Activated T-cell treated with anti-CD3 and anti-CD28 coated beads, Interleukin-2, amount 50 U/mL, for 4 hours (primary cell): ENCODE measurements at places on chromosomes 5 and 9. TPM values are rescaled to one million over a fixed set of nuclear protein-coding genes. Genes with fewer than 3 reads are reported as not detected.

Gene MAMDC4
- 11.0 TPM for total RNA-seq

DNA sequence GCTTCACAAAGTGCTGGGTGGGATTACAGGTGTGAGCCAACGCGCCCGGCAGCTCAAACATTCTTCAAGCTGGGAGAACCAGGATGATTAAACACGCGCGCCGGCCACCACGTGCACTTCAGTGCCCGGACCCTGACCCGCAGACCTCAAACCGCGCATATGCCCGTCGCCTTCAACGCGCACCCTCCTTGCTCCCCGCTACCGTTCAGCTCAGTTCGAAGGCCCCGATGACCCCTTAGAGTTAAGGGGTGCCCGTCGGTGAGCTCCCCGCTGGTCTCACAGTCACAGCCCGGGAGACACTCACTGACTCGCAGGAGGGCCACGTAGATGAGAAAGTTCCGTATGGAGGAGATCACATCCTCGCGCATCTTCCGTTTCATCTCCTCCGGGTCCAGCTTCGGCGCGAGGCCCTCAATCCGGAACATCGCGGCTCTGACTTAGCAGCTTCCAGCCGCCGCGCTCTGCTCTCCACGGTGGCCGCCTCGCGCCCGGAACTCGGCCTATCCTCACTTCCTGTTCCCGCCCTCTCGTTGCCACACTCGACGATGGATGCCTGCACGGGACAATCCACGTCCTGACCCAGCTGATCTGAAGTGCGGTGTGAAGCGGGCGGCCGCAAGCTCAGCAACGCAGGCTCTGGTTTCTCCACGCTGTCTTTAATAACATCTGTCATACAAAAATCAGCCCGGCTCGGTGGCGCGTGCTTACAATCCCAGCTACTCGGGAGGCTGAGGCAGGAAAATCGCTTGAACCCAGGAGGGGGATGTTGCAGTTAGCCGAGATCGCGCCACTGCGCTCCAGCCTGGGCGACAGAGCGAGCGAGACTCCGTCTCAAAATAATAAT, at the start of gene TOMM5:
Gene TOMM5 (minus strand): TSS at position 490 of the 844 bp plus-strand sequence. CDS start 65 bp downstream, at position 425.
- DNase-seq, result peak; percentile 85

- no peak for DNase-seq
These were observed 21.9 kb downstream of the CRHBP start for GRCh38 chr5:76974785-76975184.

DNA sequence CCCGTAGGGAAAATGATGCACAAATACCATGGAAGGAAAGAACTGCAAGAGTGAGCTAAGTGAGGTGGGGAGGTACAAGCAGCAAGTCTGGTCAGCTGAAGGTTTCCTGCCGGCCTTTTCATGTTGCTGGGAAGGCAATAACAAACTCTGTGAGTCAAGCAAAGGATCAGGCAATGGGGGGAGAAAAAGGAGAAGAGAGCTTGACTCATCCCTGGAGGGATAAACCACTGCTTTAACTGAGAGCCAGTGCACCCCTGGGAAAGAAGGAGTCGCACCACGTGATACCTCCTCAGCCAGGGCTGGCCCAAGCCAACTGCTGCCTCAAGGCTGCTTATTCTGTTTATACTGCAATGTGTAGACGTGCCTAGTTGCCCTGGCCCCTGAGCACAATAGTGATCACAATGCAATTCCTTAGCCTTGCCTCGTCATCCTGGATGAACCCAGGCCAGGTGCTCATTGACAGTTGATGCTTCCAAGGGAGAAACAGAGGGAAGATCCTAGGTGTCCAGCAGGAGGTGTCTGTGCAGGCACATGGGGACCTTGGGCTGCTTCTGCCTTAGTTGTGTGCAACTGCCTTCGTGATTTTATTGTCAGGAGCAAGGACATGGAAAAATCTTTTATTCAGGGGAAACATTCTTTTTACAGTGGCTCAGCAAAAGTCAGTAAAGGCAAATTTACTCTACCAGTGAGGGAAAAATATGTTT, 203.0 kb upstream of the TUT7 start:
- DNase-seq, result no peak

Gene OR2S2
- not detected for total RNA-seq

Gene GDA
- total RNA-seq, result 0.22 TPM

GRCh38 chr5:88503041-88503345, 234.3 kb upstream of the TMEM161B start:
- no peak for DNase-seq
